ENCODE measurements at places on chromosomes 11 and 22.

GRCh38 chr11:37107415-37107814 is 509.4 kb upstream of the RAG2 start:
- DNase-seq, result no peak

DNA sequence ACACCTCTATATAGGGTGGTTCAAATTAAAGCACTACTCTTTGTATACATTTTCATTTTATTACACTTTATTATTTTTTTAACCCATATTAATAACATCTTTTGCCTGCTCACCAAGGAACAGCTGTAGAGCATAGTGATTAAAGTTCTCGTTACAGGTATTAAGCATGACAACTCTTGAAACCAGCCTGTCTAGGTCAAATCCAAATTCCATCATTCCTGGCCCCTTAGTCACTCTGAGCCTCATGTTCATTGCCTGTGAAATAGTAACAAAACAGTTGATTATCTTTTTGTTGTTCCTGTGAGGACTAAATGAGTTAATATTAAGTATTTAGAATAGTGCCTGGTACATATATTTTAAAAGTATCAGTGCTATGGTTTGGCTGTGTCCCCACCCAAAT is 334.5 kb downstream of the RAB38 start:
- DNase-seq, result no peak

- DNase-seq, result no peak
Observed at GRCh38 chr11:19200410-19201201, 1.2 kb downstream of the CSRP3 start.

DNA sequence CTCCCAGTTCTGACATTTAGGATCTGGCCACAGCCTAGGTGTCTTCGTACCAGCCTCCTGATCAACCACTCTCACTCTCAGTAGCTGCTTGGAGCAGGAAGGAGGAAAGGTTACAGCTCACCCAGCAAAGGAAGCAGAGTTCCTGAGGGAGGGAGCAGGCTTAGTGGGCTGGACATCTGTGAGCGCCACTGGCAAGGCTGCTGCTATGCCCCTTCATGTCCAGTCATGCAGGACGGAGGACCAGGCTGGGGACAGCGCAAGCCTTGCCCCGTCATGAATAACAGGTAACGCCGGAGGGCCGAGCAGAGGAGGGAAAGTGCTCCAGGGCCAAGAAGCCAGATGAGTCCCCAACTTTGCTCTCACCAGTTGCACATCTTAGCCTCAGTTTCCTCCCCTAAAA is 25.8 kb downstream of the TPST2 start:
- no peak for DNase-seq

DNA sequence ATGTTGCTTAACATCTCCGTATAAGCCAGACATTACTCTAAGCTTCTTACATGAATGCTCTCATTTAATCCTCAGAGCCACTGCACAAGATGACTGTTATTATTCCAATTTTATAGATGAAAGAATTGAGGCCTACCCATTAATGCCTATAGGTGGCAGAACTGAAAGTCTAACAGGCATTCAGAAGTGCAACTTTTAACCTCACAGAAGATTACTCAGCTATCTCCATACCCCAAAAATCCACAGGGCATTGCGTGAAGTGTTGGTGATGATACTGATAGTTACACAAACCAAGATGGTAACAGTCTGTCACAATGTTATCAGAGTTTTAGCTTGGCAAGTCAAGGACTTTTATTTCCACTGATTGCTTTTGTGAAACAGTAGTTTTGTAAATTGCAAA is 130.5 kb downstream of the ARHGAP42 start:
- no peak for DNase-seq

DNA sequence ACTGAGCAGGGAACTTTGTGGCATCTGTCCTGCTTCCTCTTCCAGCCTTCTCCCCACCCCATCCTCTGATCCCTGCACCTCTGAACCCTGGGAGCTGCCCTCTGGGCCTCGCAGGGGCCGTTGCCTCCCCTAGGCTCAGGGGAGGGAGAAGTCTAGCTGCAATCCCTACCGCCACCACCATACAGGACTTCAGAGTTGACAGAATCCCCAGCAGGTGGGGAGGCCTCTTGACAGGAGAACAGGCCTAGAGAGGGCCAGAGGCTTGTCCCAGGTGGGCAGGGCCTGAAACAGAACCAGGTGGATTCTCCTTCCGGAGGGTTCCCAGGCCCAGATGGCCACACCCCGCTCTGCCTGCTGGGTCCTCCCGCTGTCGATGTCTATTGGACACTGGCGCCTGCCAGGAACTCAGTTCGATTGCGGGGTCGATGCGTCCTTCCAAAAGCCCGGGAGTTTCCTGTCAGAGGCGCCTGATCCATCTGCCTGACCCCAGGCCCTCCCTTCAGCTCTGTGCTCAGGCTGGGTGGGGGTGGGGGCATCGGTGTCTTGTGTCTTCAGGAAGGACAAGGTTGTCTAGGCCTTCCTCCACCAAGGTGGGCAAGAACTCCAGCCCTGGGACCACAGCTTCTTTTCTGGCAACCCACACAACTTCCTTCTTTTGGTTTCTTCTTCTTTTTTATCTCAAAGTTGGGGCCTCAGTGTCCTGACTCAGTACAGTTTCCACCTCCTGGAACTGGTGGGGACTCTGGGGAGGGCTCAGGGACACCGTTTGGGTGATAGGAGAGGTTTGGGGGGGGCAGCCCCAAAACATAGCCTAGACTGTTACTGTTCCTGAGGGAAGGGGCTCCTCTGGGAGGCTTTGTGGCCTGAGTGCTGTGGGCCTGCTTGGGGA is 6.4 kb downstream of the STARD10 start:
- DNase-seq, result peak; percentile 51

- no peak for DNase-seq
Observed at GRCh38 chr11:38384568-38384967, 1786.5 kb upstream of the RAG2 start.

DNA sequence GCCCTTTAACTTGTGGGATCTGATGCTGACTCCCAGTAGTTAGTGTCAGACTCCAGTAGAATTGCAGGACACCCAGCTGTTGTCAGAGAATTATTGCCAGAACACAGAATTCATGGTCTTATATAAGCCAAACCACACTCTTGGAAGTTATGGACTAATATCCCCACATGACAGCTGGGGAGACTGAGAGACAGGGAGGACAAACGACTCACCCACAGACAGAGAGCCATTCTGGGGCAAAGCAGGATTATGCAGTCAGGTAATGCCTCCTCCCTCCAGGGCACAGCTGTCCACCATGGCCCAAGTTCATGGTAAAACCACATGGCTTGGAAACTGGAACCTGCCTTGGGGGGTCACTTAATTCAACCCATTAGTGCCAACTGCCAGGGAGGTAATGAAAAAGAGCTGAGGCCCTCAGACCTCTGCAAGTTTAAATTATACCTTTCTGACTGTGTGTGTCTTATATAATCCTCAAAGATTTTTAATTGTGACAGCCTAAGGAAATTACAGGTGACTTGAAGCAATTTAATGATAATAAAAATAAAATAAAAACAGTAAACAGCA is 299.5 kb downstream of the BUD13 start:
- no peak for DNase-seq

DNA sequence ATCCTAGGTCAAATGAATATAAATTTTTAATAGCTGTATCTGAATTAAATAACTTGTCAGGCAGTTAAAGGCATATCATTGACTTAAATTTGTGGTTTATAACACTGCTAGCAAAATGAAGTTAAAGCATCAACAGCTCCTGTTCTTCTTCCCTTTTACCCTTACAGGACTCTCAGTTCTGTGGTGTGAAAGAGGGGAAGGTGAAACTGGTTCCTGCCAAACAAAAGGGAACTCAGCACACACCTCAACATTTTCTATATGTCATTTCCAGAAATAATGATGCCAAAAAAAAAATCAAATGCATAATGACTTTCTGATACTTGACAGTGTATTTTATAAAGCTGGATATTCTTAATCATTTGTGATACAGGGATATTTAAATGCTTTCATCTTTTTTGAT is 21.2 kb downstream of the ARL14EP start:
- no peak for DNase-seq

- DNase-seq, result no peak
Observed at GRCh38 chr11:57158180-57158579, 23.6 kb upstream of the LRRC55 start.

GRCh38 chr11:42890773-42891172 is 421.0 kb upstream of the API5 start:
- DNase-seq, result no peak

DNA sequence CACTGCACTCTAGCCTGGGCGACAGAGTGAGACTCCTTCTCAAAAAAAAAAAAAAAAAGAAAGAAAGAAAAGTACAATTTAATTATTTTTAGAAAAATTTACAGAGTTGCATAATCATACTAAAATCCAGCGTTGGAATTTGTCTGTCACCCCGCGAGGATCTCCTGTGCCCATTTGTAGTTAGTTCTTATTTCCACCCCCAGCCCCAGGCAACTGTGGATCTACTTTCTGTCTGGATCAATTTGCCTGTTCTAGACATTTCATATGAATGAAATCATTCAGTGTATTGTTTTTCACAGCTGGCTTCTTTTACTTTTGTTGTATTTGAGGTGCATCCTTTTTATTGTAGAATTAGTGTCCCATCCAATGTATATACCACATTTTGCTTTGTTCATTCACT is 102.6 kb upstream of the RASSF10 start:
- DNase-seq, result no peak

Data from NCI-H774 (cell line).